ENCODE measurements at places on chromosomes 7 and 10.

DNA sequence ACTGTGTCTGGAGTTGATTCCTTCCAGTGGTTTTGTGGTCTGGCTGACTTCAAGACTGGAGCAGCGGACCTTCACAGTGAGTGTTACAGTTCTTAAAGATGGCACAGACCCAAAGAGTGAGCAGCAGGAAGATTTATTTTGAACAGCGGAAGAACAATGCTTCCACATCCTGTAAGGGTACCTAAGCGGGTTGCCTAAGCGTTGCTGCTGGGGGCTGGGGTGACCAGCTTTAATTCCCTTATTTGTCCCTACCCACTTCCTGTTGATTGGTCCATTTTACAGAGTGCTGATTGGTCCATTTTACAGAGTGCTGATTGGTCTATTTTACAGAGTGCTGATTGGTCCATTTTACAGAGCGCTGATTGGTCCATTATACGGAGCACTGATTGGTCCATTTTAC is 13.2 kb downstream of the AKR1B15 start:
- no peak for DNase-seq

GRCh38 chr10:77428691-77429395 is 208.8 kb downstream of the KCNMA1 start:
- DNase-seq, result no peak

GRCh38 chr10:91883549-91884444 is 25.5 kb downstream of the FGFBP3 start:
- DNase-seq, result no peak

DNA sequence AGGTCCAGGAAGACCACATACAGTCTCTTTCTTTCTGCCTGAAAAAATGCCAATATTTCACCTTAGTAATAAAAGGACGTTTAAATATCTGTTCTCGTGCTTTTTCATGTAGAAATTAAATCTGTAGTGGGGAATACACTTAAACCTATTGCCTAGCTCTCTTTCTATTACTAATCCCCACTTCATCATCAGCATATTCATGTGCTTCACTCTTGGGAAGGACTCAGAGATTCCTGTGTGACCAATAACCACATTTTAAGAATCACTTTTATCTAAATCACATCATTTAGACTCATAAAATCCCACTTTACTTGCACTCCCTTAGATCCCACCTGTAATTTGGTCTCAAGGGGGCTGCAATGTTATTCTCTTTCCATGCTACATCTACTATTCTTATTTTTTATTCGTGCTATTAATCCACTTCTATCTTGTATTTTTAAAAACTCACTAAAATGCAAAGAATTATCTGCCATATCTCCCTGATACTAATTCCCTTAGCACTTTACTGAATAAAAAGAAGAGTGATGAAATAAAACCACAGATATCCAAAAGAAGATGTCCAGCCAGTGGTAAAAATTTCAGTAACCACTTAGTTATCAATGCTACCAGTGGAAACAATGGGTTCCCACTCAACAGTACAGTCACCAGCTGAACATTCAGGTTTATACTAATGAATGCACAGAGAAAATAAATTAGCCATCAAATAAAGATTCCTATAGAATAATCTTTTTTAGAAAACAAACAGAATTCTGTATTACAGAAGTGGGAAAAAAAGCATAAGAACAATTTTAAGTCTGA is 102.1 kb downstream of the PPP1R17 start:
- DNase-seq, result no peak

GRCh38 chr7:92255308-92255707 is 9.5 kb downstream of the ANKIB1 start:
- no peak for DNase-seq

- no peak for DNase-seq
Observed at GRCh38 chr7:99825452-99825851, 2.4 kb upstream of the CYP3A43 start.

- no peak for DNase-seq
Observed at GRCh38 chr7:127782075-127782474, 130.1 kb downstream of the SND1 start.

DNA sequence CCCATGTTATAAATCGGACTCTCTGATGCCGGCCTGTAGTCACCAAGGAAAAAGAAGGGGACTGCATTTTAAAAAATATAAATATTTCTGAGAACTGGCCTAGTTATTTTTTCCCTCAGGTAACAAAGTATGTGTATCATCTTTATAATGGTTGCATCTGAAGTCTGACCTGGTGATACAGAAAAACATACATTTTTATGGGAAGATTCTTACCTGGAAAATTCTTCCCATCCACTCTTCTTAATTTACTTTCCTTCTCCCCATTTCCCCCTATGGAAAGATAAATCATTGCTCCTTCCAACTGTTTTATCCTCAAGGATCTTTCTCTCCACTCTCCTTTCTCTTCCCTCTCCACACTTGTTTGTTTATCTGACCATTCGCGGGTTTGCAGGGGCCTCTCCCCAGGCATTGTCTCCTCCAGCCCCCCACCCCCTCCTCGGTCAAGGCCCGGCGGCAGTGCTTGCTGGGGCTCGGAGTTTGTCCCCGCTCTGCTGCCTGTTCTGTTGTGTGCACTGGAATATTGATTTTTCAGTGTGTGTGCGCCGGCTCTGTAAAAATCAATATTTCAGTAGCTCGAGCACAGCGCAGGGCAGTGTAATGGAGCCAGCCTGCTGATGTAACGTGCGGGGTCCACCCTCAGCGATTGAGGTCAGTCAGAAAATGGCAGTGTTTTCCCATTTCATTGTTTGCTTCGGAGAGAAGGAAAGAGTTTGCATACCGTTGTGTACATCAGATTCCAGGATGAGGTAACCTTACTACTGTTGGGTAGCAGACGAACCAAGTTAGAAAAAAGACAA is 199.5 kb upstream of the NFE2L3 start:
- DNase-seq, result no peak

- no peak for DNase-seq
Observed at GRCh38 chr10:47298715-47299114, 1.3 kb upstream of the GDF10 start.

DNA sequence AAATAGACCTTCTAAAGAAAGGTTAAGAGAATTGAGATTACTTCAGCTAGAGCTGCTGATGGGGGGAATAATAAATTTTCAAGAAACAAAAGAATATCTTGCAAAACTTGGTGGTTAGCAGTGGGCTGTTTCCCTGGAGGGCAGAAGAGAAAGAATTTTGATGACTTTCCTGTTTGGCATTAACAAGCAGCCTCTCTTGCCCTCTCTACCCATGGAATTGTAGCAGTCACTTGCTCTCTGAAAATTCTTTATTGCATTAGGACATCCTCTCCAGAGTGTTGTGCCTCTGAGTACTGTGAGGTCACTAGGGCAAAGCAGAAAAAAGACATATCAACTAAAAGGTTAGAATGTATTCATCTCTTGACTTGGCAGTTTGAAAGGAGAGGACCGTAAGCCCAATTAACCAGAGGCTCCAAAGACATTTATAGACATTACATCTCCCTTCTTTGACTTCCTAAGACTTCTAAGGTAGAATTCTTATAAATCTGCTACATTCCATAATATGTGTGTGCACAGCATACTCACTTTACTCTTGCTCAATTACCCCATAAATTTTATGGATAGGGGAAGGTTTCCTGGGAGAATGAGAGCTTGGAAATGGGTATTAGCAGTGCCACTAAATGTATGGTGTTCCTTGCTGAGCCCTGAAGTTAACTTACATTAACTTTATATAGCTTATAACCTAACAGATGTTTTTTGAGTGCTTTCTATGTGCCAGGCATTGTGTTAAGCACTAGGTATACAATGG is 215.3 kb downstream of the KIF20B start:
- no peak for DNase-seq

- DNase-seq, result no peak
Observed at GRCh38 chr10:120371856-120372255, 85.2 kb upstream of the PLPP4 start.

- DNase-seq, result no peak
Observed at GRCh38 chr7:151405588-151405987, 4.2 kb downstream of the WDR86 start.

- DNase-seq, result peak; percentile 71
Observed at GRCh38 chr10:133336577-133337369, at the start of gene CALY. Gene CALY (minus strand): TSS chr10:133336896. CDS start chr10:133328989, 7,907 bp downstream.

DNA sequence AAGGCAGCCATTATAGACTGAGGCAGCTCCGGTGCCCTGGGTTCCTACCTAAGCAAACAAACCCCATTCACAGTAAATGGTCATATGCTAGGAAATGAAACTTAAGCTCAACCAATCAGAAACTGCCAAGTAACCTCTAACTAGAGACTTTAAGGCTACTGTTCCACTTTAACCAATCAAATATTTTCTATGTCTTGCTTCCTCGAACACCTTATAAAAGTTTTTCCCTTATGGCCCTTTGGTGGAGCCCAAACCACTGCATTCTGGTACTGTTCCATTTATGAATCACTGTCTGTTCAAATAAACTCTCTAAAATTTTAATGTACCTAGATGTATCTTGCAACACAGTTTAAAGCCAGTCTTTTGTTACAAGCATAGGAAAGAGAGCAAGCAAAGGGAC is 361.1 kb downstream of the HGF start:
- no peak for DNase-seq

DNA sequence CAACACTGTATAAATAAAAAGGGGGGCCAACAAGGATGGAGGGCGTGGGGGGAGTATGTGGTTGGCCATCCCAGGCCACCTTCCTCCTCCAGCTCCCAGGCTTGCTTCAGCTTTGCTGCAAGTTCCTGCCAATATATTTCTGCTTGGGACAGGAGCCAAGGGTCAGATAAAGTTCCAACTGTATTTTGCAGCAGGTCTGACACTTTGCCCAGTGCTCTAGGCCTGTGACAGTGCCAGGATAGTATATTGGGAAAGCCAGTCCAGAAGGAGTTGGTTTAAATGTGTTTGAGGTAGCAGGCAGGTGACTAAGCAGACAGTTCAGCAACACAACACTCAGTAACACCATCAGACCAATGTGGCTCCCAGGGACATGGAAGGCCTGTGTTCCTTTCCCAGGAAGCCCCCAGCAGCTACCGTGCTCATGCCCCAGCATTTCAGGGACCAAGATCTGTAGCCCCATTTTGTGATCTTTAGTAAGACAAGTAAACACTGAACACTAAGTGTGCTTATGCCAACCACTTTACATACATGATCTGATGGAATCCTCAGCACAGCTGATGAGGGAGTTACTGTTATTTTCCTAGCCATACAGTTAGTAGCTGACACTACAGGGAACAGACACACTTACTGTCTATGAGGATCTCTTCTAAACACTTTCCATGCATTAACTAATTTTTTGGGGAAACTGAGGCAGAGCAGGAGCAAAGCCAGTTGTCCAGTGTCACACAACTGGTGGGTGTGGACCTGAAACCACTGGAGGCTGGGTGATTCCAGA is 38.9 kb downstream of the DNAJB12 start:
- peak; percentile 52 for DNase-seq

GRCh38 chr7:139915268-139915863 is 86.3 kb downstream of the TBXAS1 start:
- no peak for DNase-seq

DNA sequence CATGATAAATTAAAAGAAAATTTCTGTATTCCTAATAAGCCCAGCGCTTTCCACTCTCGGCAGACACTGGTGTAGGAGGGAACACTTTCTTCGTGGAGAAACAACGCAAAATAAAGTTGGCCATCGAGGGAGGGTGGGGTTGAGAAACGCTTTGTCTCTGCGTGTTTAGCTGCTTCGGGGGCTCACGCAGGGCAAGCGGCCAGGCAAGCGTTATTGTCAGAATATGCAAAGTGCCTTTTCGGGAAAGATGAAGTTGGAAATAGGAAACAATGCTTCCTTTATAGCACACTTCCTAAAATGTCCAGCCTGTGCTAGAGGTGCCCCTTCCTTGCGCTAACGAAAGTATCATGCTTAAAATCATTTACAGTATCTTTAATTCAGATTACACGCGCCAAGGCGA is 1.9 kb upstream of the EBF3 start:
- no peak for DNase-seq

DNA sequence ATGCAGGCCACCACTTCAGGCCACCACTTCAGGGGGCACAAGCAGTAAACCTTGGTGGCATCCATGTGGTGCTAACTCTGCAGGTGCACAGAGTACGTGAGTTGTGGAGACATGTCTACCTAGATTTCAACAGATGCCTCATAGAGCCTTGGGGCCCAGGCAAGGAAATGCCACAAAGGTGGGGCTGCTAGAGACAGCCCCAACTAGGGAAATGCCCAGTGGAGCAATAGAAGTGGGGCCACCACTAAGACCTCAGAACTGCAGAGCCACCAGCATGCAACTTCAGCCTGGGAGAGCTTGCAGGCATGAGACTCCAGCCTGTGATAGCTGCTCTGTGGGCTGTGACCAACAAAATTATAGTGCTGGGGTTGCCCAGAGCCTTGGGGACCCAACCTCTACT is 107.6 kb downstream of the DNAJC1 start:
- DNase-seq, result no peak

- DNase-seq, result no peak
Observed at GRCh38 chr10:3972460-3973301, 187.7 kb upstream of the KLF6 start.

GRCh38 chr7:151631953-151632749 is 112.5 kb upstream of the RHEB start:
- DNase-seq, result peak; percentile 93

- DNase-seq, result no peak
Observed at GRCh38 chr10:61967298-61967697, 65.8 kb downstream of the ARID5B start.
